ENCODE measurements at places on chromosomes 16 and 17. TPM values are rescaled to one million over a fixed set of nuclear protein-coding genes. Genes with fewer than 3 reads are reported as not detected.

Gene FBRS
- 58.3 TPM for total RNA-seq

Gene CACNG3
- total RNA-seq = not detected

Gene FSCN2
- total RNA-seq = 1.4 TPM

Gene DPEP3
- not detected for total RNA-seq

Gene CCDC144A
- total RNA-seq = 0.31 TPM

Gene SLFN12
- total RNA-seq = 31.0 TPM

Gene CDH3
- not detected for total RNA-seq

Gene COPZ2
- 269 TPM for total RNA-seq

Gene SLC6A4
- total RNA-seq = not detected

Gene HLF
- total RNA-seq = not detected

Gene WNT9B
- not detected for total RNA-seq

Gene SLC13A2
- not detected for total RNA-seq

Gene OTOA
- 0.17 TPM for total RNA-seq

Gene QRICH2
- 1.5 TPM for total RNA-seq

Gene ABCC11
- 0.12 TPM for total RNA-seq

Gene SNTB2
- 50.1 TPM for total RNA-seq

Gene WNT3
- 2.0 TPM for total RNA-seq

Gene GALR2
- total RNA-seq = 0.15 TPM

Gene ZNF75A
- total RNA-seq = 14.7 TPM

Gene PHKB
- 66.6 TPM for total RNA-seq

Gene PRSS33
- total RNA-seq = not detected

Gene CHMP1A
- total RNA-seq = 83.0 TPM

Gene GH1
- not detected for total RNA-seq

Gene CEP112
- 8.4 TPM for total RNA-seq

Gene PLA2G10
- not detected for total RNA-seq

Gene UMOD
- total RNA-seq = not detected

Gene SLFN14
- not detected for total RNA-seq

Gene SCARF1
- 0.13 TPM for total RNA-seq

Gene PABPN1L
- not detected for total RNA-seq

Gene LYRM9
- 2.7 TPM for total RNA-seq

Gene UTS2R
- total RNA-seq = not detected

Gene TMEM11
- 32.8 TPM for total RNA-seq

Gene ZP2
- not detected for total RNA-seq

Gene KRTAP1-1
- 0.51 TPM for total RNA-seq

Gene TNFSF13
- total RNA-seq = 2.7 TPM

Gene TEKT5
- total RNA-seq = not detected

Gene POLG2
- total RNA-seq = 7.0 TPM

Gene TBC1D28
- not detected for total RNA-seq

Gene MMP2
- 555 TPM for total RNA-seq

Gene PSMB3
- 256 TPM for total RNA-seq

Gene KRTAP4-1
- total RNA-seq = not detected

Gene GSDMA
- total RNA-seq = 0.38 TPM

Gene HYDIN
- total RNA-seq = not detected

Gene CDK5RAP3
- 81.8 TPM for total RNA-seq

Gene AGRP
- not detected for total RNA-seq

Gene KRT33B
- 0.60 TPM for total RNA-seq

Gene TUBD1
- 2.8 TPM for total RNA-seq

Gene SPATA2L
- total RNA-seq = 7.0 TPM

Gene NPIPA8
- 15.5 TPM for total RNA-seq

Gene CCDC200
- not detected for total RNA-seq

Gene SOX15
- total RNA-seq = 0.84 TPM

Gene HSD17B2
- total RNA-seq = 0.26 TPM

Gene SLC47A1
- not detected for total RNA-seq

Gene PLXDC1
- 0.87 TPM for total RNA-seq

Gene ST6GALNAC1
- not detected for total RNA-seq

Gene MMD
- 2.0 TPM for total RNA-seq

Gene MFAP4
- 53.8 TPM for total RNA-seq

Gene SLFN12L
- 0.12 TPM for total RNA-seq

Gene CMTM3
- 24.6 TPM for total RNA-seq

Gene CCL16
- not detected for total RNA-seq
